ENCODE measurements at places on chromosomes 1 and 21. TPM values are rescaled to one million over a fixed set of nuclear protein-coding genes. Genes with fewer than 3 reads are reported as not detected.

Gene NHLH1
- total RNA-seq: not detected

Gene CYP4A11
- not detected for total RNA-seq

Gene HSD3B1
- not detected for total RNA-seq

Gene MEX3A
- total RNA-seq: 0.78 TPM

Gene OR2T11
- not detected for total RNA-seq

Gene HSPB7
- total RNA-seq: 158 TPM

Gene SELL
- not detected for total RNA-seq

Gene GCSAML
- total RNA-seq: 4.1 TPM

Gene MARK1
- 19.3 TPM for total RNA-seq

Gene CGN
- total RNA-seq: 0.13 TPM

Gene TRIM33
- 49.0 TPM for total RNA-seq

Gene CMPK1
- total RNA-seq: 109 TPM

Gene TRIM46
- total RNA-seq: not detected

Gene KIAA0040
- total RNA-seq: 46.2 TPM

Gene PCSK9
- 0.13 TPM for total RNA-seq

Gene BSND
- total RNA-seq: not detected

Gene NBPF14
- total RNA-seq: 20.6 TPM

Gene TSPAN2
- total RNA-seq: 54.8 TPM

All from gastroesophageal sphincter (tissue), 4 donors.